ENCODE measurements at places on chromosomes 12 and 14.

DNA sequence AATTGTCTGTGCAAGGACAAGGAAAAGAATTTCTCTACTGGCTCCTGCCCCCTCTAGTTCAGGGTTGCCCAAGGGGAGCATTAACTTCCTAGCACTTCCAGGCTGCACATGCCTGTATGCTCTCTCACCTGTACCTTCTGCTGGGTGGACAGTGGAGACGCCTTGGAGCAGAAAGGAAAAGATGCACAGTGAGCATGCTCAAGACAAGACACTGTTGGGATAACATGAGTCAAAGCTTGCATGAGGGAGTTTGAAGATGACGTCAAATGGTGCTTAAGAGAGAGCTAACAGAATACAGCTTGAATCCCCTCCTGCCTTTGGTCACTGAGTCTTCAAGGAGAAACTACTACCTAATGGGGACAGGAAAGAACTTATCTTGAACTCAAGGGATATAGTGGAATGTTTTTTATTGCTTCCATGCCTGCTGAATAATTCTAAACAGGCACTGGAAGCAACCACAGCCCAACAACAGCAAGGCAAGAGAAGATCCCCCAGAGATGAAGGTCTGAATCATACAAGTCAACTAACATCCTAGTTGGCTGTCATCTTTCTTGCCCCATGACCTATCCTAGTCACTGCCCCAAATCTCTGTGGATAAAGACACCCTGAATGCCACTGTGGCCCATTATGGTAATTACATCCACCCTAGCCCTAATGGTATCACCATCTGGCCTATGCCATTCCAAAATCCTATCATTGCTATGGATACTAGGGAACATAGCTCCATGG lies 23.5 kb downstream of the RPS6KA5 start:
- no peak for DNase-seq

DNA sequence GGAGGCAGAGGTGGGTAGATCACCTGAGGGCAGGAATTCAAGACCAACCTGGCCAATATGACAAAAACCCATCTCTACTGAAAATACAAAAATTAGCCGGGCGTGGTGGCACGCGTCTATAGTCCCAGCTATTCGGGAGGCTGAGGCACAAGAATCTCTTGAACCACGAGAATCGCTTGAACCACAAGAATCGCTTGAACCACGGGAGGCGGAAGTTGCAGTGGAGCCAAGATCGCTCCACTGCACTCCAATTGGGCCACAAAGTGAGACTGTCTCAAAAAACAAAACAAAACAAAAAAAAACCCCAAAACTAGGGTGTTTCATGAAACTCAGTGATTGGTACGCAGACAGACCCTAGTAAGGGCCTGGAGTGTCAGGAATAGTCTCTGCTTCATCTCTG lies 6.4 kb upstream of the ARF6 start:
- DNase-seq: no peak

- DNase-seq: no peak
These were observed 73.6 kb upstream of the CNTN1 start for GRCh38 chr12:40618636-40619035.

GRCh38 chr12:110280392-110280778 lies 662 bp upstream of the ATP2A2 start:
- peak; percentile 70 for DNase-seq

GRCh38 chr12:20629414-20630156 lies 65.5 kb upstream of the SLCO1C1 start:
- peak; percentile 77 for DNase-seq

- peak; percentile 42 for DNase-seq
These were observed 1351.1 kb downstream of the TMEM121 start for GRCh38 chr14:106877517-106877916.

DNA sequence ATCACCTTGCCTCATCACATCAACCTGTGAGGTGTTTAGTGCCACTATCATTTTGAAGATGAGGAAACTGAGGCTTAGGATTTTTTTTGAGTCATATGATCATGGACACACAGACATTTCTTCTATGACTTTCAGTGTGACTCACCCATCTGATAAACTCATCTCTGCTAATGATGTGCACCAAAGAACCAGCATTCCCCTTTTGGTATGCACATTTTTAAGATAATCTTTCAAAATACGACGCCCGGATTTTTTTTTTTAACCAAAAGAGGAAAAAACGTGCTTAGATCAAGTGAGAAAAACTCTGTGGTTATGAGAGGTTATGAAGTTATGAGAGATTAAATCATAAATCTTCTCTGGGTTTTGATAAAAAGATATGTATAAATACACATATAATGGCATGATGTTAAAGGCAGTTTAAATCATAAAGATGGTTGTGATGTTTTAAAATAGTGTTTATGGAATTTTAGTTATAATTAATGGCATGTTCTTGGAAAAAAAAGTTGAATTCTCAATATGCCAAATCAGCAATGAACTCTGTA lies 948.1 kb downstream of the TMTC2 start:
- DNase-seq: no peak

DNA sequence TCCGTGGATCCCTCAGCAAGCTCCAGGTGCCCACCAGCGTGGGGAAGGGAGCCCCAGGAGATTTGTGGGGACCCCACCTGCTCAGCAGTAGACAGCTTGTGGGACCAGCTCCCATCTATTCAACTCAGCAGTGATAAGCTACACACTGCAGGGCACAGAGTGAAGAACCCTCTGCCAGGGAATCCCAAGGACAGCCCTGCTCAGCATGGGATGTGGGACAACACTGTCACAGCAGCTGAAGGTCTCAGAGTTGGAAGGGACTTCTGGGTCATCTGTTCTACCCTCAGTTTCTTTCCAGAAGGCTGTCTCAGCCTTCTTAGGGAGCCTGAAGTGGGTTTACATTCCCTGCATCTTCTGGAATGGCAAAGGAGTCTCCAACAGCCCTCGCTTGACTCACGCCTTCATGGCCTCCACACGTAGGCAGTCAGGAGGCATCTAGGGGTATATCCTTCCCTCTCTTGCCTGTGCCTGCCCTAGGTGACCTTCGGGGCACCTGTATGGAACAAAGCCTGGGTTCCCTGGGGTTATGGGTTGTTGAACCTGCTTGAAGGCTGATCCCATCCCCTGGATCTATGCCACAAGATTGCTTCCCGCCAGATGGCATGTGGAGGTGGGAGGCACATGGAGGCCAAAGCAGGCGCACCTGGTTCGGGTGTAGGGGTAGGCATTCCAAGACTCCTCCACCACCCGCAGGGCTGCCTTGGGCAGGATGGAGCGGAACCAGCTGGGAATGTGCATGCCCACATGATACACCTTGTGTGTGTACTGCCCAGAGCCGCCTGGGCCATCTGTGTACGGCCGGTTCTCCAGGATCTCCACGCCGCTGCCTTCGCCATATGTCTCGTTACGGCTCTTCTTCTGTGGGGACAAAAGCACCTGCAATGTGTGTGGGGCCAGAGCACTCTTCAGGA lies 33.0 kb downstream of the ARL6IP4 start:
- DNase-seq: no peak

DNA sequence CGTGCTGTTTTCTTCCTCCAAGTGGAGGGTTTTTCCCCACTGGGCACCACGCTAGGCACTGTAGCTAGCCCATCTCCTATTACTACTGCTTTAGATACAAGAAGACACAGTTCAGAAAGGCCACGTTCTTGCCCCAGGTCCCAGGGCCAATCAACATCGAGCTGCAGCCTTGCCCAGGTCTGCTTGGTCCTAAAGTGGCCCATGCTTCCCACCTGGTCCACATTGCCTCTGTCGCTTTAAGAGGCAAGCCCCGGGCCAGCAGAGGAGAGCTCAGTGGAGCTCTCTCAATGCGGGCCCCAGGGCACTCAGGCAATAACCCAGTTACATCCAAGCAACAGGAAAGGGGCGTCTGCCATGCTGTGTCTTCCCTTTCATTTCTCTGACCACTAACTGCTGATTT lies 148.1 kb downstream of the CALM1 start:
- no peak for DNase-seq

GRCh38 chr14:99722741-99723140 lies 38.6 kb downstream of the CYP46A1 start:
- DNase-seq: no peak

DNA sequence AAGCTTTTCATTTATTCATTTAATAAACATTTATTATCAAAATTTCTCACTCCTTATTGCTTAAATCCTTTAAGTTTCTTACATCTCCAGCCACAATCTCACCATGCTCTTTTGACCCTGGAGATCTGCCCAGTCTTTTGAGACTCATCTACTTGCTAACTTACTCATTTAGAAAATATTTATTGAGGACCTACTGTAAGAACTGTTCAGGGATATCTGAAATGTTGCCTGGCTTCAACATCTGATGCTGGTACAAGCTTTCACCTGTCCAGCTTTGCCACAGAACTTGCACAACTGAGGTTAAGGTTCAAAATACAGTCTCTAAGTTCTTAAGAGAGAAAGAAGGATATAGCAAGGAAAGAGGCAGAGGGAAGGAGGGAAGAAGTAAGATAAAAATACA lies 17.5 kb upstream of the GXYLT1 start:
- no peak for DNase-seq

- no peak for DNase-seq
These were observed 25.4 kb downstream of the RTRAF start for GRCh38 chr14:52014601-52015267.

- DNase-seq: no peak
These were observed 331.4 kb downstream of the MED13L start for GRCh38 chr12:115946092-115946491.

- no peak for DNase-seq
These were observed 37.3 kb downstream of the ANO2 start for GRCh38 chr12:5907807-5908206.

DNA sequence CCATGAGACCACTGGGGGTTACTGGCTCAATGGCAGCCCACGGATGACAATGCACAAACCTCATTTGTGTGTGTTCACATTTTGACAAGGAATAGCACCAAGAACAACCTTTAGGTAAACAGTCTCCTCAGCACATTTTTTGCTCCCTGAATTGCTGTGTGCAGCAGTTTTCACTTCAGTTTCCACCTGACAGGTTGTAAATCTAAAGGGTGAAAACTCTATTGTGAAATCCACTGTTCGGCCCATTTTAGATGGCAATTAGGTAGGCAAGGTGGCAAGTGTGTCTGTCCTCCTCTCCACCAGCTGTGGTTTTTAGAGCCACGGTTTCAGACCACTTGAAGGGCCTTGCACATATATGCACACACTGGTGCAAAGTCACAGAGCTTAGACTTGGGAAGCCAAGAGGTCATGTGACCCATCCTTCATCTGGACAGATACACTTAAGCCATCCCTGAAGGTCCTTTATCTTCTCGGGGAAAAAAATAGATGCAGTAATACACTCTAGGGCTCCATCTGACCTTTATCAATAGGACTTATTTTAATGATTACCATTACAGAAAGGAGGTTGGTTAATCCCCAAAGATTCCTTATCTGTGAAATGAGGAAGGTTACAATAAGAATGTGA lies 23.2 kb downstream of the HAL start:
- no peak for DNase-seq

GRCh38 chr12:29102741-29103140 lies 46.3 kb upstream of the FAR2 start:
- DNase-seq: no peak

DNA sequence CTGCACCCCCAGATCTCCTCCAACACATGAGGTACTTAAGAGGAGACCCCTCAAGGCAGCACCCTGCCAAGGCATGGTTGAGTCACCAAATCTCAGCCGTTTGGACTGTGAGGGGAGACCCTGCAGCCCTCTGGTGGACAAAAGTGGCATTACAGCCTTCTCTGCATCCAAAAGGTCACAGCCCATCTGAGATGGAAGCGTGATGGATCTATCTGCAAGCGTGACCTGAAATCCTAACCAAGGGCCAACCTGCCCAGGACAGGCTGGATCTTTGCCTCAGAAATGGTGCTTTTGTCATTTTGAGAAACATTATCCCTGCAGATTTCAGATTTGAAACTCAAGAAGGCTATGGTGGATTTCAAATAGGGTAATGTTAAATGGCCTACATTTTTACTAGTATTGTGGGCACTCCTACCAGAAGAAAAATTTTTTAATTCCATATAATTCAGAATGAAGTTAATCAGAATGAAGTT lies 23.7 kb upstream of the DHRS4 start:
- peak; percentile 29 for DNase-seq

GRCh38 chr14:28766469-28766955 lies at the start of gene FOXG1:
TSS of gene FOXG1 (plus strand) at chr14:28766787. CDS start at chr14:28767280, 493 bp downstream.
- no peak for DNase-seq

- DNase-seq: no peak
These were observed 106.9 kb downstream of the STXBP6 start for GRCh38 chr14:24943024-24943423.

DNA sequence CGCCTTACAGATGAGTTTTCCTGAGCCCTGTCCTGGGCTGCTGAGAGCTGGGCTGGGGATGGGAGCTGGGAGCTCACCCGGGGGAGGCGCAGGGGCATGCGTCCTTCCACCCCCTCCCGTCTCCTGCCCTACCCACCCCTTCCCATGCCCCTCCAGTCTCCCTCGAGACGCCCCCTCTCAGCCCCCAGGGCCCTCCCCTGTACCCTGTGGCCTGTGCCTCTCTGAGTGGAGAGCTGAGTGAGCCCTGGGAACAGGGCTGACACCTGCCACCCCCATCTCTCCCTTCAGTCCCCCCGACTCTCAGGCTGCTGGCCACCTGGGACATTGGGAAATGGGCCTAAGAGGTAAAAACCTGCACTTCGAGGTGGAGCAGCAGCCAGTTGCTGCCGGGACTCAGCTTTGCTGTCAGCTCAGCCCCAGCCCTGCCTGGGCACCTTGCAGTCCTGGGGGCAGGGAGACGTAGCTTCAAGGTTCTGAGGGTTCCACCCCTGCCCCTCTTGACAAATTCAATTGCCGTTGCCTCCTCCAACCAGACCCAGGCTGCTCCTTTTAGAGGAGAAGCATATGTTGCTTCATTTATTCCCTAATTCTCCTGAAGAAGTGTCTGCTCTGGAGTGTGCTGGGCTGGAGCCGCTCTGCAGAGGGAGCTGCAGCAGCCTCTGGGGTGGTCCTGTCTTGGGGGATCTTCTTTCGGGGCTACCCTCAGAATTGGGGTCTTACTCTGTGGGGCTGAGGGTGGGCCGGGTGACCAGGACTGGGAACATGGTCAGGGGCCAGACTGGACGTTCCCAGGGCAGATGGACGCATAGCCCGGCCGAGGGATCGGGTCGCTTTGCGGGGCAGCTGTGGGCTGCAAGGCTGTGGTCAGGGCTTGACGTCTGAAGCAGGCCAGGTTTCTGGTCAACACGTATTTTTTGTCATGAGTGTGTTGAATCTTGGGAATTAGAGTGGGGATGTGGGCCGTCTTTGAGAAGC lies 141.4 kb downstream of the ADGRD1 start:
- no peak for DNase-seq

All from Caki2 (cell line).